ENCODE measurements at places on chromosomes 7 and 10.
A peak's percentile ranks its signal among the peaks of the same experiment; 100 is the strongest.

DNA sequence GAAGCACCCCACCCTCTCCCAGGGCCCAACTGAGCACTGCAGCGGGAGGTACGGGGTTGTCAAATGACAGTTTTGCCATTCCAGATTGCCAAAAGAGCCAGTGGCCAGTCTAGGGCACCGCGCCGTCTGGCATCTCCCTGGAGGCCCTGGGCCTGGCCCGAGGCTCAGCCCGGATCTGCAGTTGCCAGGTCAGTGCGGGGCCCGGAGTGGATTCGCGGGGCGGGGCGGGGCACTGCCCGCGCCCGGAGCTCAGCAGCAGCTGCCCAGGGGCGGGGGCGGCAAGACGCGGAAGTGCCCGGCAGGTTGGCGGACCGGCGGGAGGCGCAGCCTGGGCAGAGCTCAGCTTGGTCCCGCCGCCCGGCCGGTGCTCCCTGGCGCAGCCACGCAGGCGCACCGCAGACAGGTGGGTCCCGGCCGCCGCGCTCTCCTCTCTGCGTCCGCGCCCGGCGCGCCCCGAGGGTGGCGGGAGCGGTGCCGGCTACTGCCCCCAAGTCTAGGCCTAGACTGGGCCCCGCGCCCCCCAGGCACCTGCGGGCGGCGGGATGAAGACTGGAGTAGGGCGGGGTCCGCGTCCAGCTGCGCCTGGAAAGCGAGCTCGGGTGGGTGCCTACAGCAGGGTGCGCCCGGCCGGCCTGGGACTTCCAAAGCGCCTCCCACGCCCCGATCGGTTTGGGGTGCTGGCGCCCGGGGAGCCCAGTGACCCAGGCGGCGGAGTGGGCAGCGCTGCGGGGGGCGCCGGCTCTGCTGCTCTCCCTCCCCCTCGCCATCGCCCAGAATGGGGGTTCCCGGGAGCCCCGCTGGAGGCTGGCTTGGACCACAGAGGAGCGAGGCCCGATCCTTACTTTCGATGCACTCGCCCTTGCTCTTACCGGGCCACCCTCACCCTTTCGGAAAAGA is at the start of gene IRF5:
Gene IRF5, plus strand, starts transcription at position 281 of the 897 bp plus-strand sequence. CDS start 4,155 bp downstream, outside the sequence.
- peaks cover 4% of the 10 kb centered on the region for H3K4me1 ChIP-seq
- H3K27me3 ChIP-seq: no peaks in the 10 kb centered on the region
- peak within 1 kb of the TSS; percentile 52 for H3K27ac ChIP-seq
- H3K36me3 ChIP-seq: no peaks in the 10 kb centered on the region
- H3K4me3 ChIP-seq: peak within 1 kb of the TSS; percentile 70
- no peak for DNase-seq

- H3K4me3 ChIP-seq: no peak overlapping the region
- no peaks in the 10 kb centered on the region for H3K27me3 ChIP-seq
- no peak overlapping the region for H3K27ac ChIP-seq
- no peaks in the 10 kb centered on the region for H3K4me1 ChIP-seq
- no peaks in the 10 kb centered on the region for H3K36me3 ChIP-seq
Observed at GRCh38 chr10:112896273-112896672, 53.8 kb upstream of the TCF7L2 start.

- DNase-seq: peak; percentile 33
- no peak overlapping the region for H3K27ac ChIP-seq
- H3K27me3 ChIP-seq: no peaks in the 10 kb centered on the region
- no peak overlapping the region for H3K4me3 ChIP-seq
- H3K4me1 ChIP-seq: no peaks in the 10 kb centered on the region
Observed at GRCh38 chr7:31134246-31135188, 82.4 kb downstream of the ADCYAP1R1 start.

DNA sequence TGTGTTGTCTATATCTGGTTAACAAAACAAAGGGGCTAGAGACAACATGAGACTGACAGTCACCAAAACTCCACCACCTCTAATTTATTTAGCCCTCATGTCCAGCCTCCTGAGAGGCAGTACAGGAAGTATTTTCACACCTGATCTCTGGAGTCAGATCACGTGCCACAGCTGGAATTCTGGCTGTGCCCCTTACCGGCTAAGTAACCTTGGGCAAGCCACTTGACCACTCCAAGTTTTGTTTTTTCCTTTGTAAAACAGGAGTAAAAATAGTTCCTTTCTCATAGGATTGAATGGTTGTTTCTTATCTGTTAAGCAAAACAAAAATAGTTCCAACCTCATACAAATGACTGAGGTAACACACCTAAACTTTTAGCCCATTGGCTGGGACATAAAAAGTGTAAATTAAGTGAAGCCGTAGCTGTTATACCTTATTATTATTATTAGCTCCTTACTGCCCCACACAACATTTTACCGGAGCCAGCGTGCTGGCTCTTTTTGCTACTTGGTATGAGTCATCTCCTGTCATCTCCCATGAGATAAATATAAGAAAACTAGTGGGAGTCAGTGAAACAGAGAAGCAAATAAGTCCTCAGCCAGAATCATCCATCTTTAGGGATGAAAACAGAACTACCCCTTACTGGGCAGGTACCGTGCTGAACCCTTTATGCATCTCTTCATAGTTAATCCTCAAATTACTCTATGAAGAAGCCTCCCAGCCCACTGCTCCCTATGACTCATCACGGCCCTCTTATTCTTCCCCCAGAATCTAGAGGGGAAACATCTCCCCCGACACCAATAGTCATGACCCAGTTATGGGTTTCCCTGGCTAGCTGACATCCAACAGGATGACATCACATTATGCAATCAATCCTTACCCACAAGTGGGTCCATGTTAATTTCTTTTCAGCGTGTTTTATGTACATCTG is 44.9 kb downstream of the PPP1R3C start:
- H3K36me3 ChIP-seq: no peaks in the 10 kb centered on the region
- H3K4me3 ChIP-seq: no peak overlapping the region
- H3K27ac ChIP-seq: no peak overlapping the region

- no peaks in the 10 kb centered on the region for H3K4me1 ChIP-seq
- peaks cover 5% of the 10 kb centered on the region for H3K27me3 ChIP-seq
- DNase-seq: no peak
- H3K36me3 ChIP-seq: no peaks in the 10 kb centered on the region
- no peak overlapping the region for H3K4me3 ChIP-seq
Observed at GRCh38 chr7:113331155-113331898, 213.0 kb upstream of the SMIM30 start.

GRCh38 chr10:61919646-61920215 is 18.2 kb downstream of the ARID5B start:
- no peaks in the 10 kb centered on the region for H3K27me3 ChIP-seq
- no peak for DNase-seq
- H3K4me3 ChIP-seq: no peak overlapping the region

DNA sequence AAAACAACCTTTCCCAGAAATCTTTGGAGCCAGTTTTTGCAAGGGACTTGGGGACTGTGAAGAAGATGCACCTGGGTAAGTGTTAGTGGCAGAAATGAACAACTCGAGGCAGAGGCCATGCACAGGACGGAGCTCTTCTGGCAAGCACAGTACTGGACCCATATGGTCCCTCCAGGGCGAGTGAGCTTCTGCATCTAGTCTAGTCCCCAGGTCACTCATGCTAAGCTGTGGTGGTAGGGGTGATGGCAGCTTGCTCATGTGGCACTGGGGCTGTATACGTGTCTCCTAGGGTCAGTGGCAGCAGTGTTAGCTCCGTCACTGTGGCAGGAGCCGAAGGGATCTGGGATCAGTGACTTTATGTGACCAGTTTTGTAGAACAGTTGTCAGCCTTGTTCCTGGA is 9.3 kb upstream of the LRRC61 start:
- no peaks in the 10 kb centered on the region for H3K4me1 ChIP-seq
- H3K36me3 ChIP-seq: no peaks in the 10 kb centered on the region
- no peaks in the 10 kb centered on the region for H3K27me3 ChIP-seq

GRCh38 chr10:101693978-101694673 is 844 bp downstream of the FBXW4 start:
- H3K4me1 ChIP-seq: peaks cover 8% of the 10 kb centered on the region
- DNase-seq: peak; percentile 63
- H3K36me3 ChIP-seq: no peaks in the 10 kb centered on the region
- H3K4me3 ChIP-seq: peak overlapping the region; percentile 85
- H3K27ac ChIP-seq: peak overlapping the region; percentile 99
- H3K27me3 ChIP-seq: no peaks in the 10 kb centered on the region
